ENCODE measurements at places on chromosomes 1 and 21.

DNA sequence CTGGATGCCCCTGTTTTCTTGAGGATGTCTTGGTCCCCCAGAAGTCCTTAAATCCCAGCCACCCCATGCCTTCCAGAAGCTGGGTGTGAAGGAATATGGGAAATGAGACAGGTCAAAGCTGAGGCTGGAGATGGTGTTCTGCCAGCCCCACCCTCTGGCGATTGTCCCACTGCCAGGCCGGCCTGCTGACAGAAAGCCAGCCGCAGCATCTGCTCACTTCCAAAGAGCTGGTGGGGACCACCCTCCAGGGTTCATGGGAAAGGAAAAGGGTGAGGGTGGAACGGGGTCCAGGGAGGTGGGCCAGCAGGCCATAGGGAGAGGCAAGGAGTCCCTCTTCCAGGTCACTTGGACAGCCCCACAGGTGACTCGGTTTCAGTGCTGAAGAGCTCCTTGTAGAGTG, 1.9 kb upstream of the LINGO4 start:
- H3K4me1 ChIP-seq = no peaks in the 10 kb centered on the region
- no peak overlapping the region for H3K4me3 ChIP-seq
- peaks cover 1% of the 10 kb centered on the region for H3K27me3 ChIP-seq

DNA sequence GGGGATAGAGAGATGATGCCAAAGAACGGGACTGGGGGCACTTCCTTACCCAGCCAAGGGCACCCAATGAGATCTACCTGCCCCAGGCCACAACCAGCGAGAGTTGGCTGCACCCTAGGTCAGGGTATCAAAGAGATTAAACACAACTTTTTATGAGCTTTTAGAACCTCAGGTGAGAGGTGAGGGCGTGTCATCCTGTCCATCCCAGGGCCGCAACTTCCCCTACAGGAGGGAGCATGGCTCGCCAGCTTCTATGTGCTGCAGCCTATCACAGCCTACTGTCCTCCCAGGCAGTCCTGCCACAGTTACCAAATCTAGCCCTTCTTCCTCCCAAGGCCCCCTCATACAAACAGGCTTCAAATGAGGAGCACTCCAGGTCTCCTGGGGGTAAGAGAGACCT, 12.9 kb downstream of the TMEM9 start:
- no peak overlapping the region for H3K27ac ChIP-seq
- H3K4me1 ChIP-seq = no peaks in the 10 kb centered on the region
- no peak for DNase-seq
- H3K4me3 ChIP-seq = no peak overlapping the region
- H3K27me3 ChIP-seq = no peaks in the 10 kb centered on the region

- no peak for DNase-seq
- H3K36me3 ChIP-seq = peaks cover 38% of the 10 kb centered on the region
- H3K27ac ChIP-seq = no peak overlapping the region
- H3K27me3 ChIP-seq = no peaks in the 10 kb centered on the region
Measured at GRCh38 chr21:36403713-36404112, 18.5 kb downstream of the CHAF1B start.

DNA sequence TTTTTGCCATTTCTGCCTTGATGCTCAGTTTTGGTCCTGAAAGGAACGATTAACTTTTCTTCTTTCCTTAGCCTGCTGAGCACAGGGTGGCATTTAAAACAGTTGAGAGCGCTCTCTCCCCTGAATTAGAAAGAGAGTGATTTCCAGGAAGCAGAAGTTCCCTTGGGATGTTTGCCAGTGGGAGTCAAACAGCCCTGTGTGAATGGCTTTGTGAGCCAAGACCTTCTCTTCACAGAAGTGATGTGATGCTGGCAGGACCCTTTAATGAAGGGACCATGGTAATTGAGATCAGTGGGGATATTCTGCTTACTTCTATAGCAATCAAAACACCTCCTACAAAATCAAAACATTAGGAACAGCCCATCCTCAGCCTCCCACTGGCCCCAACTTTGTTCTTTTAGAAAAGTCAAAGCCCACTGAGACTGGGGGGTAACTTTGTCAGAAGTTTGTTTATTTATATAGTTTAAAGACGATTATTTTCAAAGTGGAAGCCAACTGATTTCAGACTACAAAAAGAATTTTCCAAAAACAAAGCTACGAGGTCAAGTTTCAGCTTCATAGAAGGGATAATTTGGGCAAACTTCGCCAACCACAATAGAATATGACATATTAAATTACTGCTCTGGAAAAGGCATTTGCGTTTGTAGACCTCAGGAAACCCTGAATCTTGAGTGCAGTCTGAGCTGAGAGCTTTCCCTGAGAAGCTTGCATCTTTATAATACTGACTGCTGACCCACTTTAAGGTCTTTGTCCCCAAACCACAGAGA, 122.7 kb downstream of the GABPA start:
- H3K27me3 ChIP-seq = no peaks in the 10 kb centered on the region
- no peak overlapping the region for H3K27ac ChIP-seq
- H3K36me3 ChIP-seq = no peaks in the 10 kb centered on the region
- H3K4me3 ChIP-seq = no peak overlapping the region
- no peak for DNase-seq

GRCh38 chr1:209651138-209651587, 1.1 kb downstream of the LAMB3 start:
- no peak overlapping the region for H3K4me3 ChIP-seq
- peak overlapping the region; percentile 36 for H3K27ac ChIP-seq
- H3K4me1 ChIP-seq = peaks cover 11% of the 10 kb centered on the region
- no peak for DNase-seq
- no peaks in the 10 kb centered on the region for H3K36me3 ChIP-seq
- no peaks in the 10 kb centered on the region for H3K27me3 ChIP-seq

- H3K4me1 ChIP-seq = peaks cover 3% of the 10 kb centered on the region
- no peak overlapping the region for H3K27ac ChIP-seq
- no peak overlapping the region for H3K4me3 ChIP-seq
- peaks cover 15% of the 10 kb centered on the region for H3K36me3 ChIP-seq
Measured at GRCh38 chr1:97721221-97721620, 199.6 kb downstream of the DPYD start.

GRCh38 chr21:31634993-31635392, 24.5 kb upstream of the SOD1 start:
- H3K27ac ChIP-seq = no peak overlapping the region
- H3K36me3 ChIP-seq = peaks cover 11% of the 10 kb centered on the region
- H3K4me1 ChIP-seq = no peaks in the 10 kb centered on the region
- H3K4me3 ChIP-seq = no peak overlapping the region
- H3K27me3 ChIP-seq = no peaks in the 10 kb centered on the region

GRCh38 chr21:16046656-16047330, 317.0 kb downstream of the USP25 start:
- DNase-seq = no peak
- H3K36me3 ChIP-seq = no peaks in the 10 kb centered on the region
- H3K27me3 ChIP-seq = no peaks in the 10 kb centered on the region
- H3K27ac ChIP-seq = no peak overlapping the region
- no peak overlapping the region for H3K4me3 ChIP-seq
- H3K4me1 ChIP-seq = no peaks in the 10 kb centered on the region

GRCh38 chr1:72435025-72435424, 152.7 kb upstream of the NEGR1 start:
- no peaks in the 10 kb centered on the region for H3K36me3 ChIP-seq
- H3K27ac ChIP-seq = no peak overlapping the region
- no peaks in the 10 kb centered on the region for H3K4me1 ChIP-seq
- no peak overlapping the region for H3K4me3 ChIP-seq
- no peak for DNase-seq

DNA sequence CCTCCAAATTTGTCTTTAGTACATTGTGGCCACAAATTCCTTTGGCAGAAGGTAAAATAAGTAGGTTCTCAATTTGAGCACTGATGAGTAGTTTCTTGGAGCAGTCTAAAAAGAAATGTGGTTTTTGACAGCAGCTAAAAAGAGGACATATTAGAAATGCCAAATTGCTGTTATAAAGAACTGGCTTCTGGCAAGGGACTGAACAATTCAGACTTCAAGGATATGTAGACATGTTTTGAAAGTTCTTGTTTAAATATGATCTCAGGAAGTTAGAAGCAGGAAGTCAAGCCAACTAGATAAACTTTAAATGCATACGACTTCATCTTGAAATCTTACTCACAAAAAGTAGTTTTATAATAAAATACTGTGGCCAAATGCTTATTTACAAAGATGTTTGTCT, 18.8 kb downstream of the C1orf52 start:
- peak overlapping the region; percentile 25 for H3K27ac ChIP-seq
- DNase-seq = no peak
- H3K27me3 ChIP-seq = no peaks in the 10 kb centered on the region

GRCh38 chr1:85577419-85578320, 2.9 kb upstream of the CCN1 start:
- no peak for DNase-seq
- peak overlapping the region; percentile 77 for H3K4me3 ChIP-seq
- H3K27ac ChIP-seq = no peak overlapping the region
- peaks cover 2% of the 10 kb centered on the region for H3K36me3 ChIP-seq

GRCh38 chr1:245558069-245558468, 403.3 kb downstream of the KIF26B start:
- H3K27ac ChIP-seq = no peak overlapping the region
- H3K36me3 ChIP-seq = no peaks in the 10 kb centered on the region
- H3K27me3 ChIP-seq = no peaks in the 10 kb centered on the region
- no peak overlapping the region for H3K4me3 ChIP-seq
- DNase-seq = no peak

- DNase-seq = no peak
- no peak overlapping the region for H3K4me3 ChIP-seq
- no peaks in the 10 kb centered on the region for H3K27me3 ChIP-seq
- H3K36me3 ChIP-seq = no peaks in the 10 kb centered on the region
Measured at GRCh38 chr21:41453198-41453597, 27.2 kb downstream of the MX1 start.

DNA sequence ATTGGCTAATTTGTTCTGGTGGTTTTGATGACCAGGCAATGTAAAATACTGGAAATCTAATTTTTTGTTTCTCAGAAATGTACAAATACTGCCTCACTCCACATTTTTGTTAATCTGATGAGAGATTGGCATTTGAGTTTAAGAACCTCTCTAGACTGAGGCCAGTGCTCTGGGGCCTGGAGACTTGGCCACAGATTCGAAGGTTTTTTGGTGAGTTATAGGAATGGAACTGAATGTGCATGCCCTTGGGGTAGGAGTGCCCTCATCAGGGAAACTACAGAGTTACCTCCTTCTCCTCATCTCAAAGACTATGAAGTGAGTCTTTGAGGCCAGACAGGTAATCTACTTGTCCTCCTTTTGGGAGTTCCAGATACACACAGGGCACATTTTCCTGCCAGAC, 347.9 kb downstream of the LTN1 start:
- H3K4me1 ChIP-seq = no peaks in the 10 kb centered on the region
- no peak overlapping the region for H3K27ac ChIP-seq
- no peak overlapping the region for H3K4me3 ChIP-seq

GRCh38 chr1:156021093-156021428, 310 bp upstream of the SSR2 start:
- H3K27ac ChIP-seq = peak overlapping the region; percentile 95
- H3K4me1 ChIP-seq = peaks cover 23% of the 10 kb centered on the region
- peak overlapping the region; percentile 99 for H3K4me3 ChIP-seq
- peaks cover 7% of the 10 kb centered on the region for H3K27me3 ChIP-seq

DNA sequence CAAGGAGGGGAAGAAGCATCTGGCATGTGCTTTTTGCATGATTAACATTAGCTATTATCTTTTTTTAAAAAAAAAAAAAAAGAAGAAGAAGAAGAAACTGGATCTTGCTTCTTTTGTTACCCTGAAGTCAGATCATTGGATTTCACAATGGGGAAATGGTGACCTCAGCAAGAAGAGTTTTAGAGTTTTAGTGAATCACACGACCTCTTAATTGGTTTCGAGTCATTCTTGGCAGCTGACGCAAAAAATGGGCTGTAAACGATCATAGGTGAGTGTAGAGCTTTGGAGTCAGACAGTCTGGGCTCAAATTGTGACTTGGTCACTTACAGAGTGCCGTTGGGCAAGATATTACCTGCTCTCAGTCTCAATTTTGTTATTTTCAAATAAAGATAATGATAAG, 33.3 kb upstream of the PGBD5 start:
- H3K36me3 ChIP-seq = no peaks in the 10 kb centered on the region
- H3K27me3 ChIP-seq = peaks cover 23% of the 10 kb centered on the region
- H3K4me3 ChIP-seq = no peak overlapping the region
- no peak for DNase-seq

DNA sequence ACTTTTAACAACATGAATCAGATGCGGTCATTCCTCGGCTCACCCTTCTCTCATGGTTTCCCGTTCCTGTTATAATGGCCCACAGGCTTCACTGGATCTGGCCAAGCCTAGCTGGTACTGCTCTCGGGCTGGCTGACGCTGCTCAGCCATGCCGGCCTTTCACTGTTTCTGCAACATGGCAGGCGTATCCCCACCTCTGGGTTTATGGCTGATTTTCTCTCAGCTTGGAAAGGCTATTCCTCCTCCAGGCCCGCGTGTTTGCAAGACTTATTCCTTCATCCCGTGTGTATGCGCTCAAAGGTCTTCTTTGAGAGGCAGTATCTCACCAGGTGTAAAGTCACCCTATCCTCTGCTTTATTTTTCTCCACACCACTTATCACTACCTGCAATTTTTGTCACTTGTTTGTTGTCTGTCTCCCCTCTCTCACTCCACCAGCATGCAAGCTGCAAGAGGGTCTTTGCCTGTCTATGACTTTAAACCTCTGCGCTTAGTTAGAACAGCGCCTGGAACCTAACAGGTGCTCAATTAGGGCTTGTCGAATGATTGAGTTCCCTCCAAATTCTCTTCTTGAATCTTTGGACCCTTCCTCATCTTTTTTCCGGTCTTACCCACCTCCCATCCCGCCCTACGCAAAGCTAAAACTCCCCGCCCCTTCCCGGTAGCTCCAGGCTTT, 491 bp upstream of the RAP1A start:
- H3K36me3 ChIP-seq = no peaks in the 10 kb centered on the region
- peak overlapping the region; percentile 92 for H3K4me3 ChIP-seq
- no peak for DNase-seq
- peaks cover 69% of the 10 kb centered on the region for H3K4me1 ChIP-seq

- peaks cover 45% of the 10 kb centered on the region for H3K36me3 ChIP-seq
- DNase-seq = no peak
- H3K4me3 ChIP-seq = no peak overlapping the region
- no peaks in the 10 kb centered on the region for H3K27me3 ChIP-seq
- no peak overlapping the region for H3K27ac ChIP-seq
Measured at GRCh38 chr1:243287123-243287460, 31.3 kb downstream of the SDCCAG8 start.

DNA sequence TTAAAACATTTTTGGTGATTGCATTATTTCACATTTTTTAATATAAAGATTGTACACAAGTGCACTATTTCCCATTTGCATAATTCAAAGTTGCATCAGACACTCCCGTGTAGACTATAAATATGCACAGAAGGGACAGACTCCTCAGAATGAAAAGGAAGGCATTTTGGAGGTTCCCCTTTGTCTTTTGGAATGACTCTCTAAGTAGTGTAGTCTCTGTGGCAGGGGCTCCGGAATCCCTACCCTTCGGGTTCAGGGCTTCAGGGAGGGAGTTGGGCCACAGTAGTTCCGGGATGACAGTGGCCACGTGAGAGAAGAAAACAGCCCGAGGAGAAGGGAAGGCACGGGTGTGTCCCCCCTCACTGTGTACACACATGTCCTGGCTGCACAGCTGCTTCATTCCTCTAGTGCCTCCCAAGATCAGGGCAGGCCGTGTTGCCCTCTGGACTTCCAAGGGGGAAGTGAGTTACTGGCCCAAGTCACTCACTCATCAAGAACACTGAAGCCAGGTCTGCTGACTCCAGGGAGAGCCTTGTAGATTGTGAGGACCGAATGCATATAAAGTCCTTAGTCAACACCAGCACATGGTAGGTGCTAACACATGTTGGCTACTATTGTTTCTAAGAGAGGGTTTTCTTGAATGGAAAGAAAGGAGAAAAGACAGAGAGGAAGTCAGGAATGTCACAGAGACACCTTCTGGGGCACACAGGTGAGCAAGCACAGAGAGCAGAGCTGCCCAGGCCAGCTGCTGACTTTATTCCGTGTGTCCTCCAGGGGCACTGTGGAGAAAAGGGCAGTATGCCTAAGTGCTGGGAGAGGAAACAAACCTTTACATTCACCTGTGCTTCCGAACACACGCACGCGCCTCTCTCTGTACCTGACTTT, 39.8 kb downstream of the LHX4 start:
- no peaks in the 10 kb centered on the region for H3K27me3 ChIP-seq
- peaks cover 5% of the 10 kb centered on the region for H3K4me1 ChIP-seq
- H3K36me3 ChIP-seq = peaks cover 11% of the 10 kb centered on the region
- no peak overlapping the region for H3K4me3 ChIP-seq
- no peak overlapping the region for H3K27ac ChIP-seq
